Endodermal cell (in vitro differentiated cells): ENCODE measurements at places on chromosomes 12 and 14. TPM values are rescaled to one million over a fixed set of nuclear protein-coding genes. Genes with fewer than 3 reads are reported as not detected.

The NR4A1 gene
- 15.0 to 46.6 TPM (median 18.4 TPM) in 3 replicates for total RNA-seq

The GPRC5D gene
- not detected in 3 replicates for total RNA-seq

The AMHR2 gene
- 13.9 and 17.1 TPM in 2 replicates for total RNA-seq

The ESR2 gene
- 0.08 to 0.66 TPM (median 0.52 TPM) in 3 replicates for total RNA-seq

The SLCO1C1 gene
- total RNA-seq: 0.57 and 2.6 TPM in 2 replicates

The NR1H4 gene
- total RNA-seq: not detected in 2 replicates

The RBM23 gene
- total RNA-seq: 31.4 to 52.0 TPM (median 49.6 TPM) in 3 replicates

The CMTM5 gene
- 0.50 to 1.4 TPM (median 1.2 TPM) in 3 replicates for total RNA-seq

The KRT7 gene
- total RNA-seq: 1.1 and 1.5 TPM in 2 replicates

The SLC39A9 gene
- 53.3 to 59.5 TPM (median 53.8 TPM) in 3 replicates for total RNA-seq

The NCOR2 gene
- 147 to 213 TPM (median 207 TPM) in 3 replicates for total RNA-seq

The SCNN1A gene
- 77.6 and 87.7 TPM in 2 replicates for total RNA-seq

The GPD1 gene
- total RNA-seq: 0.45 and 1.1 TPM in 2 replicates

The FANCM gene
- total RNA-seq: 7.7 to 16.3 TPM (median 15.8 TPM) in 3 replicates

The ALX1 gene
- 0.40 to 4.7 TPM (median 0.69 TPM) in 3 replicates for total RNA-seq

The CLEC4C gene
- total RNA-seq: not detected in 3 replicates

The CLEC1B gene
- not detected in 2 replicates for total RNA-seq

The SERPINA3 gene
- total RNA-seq: 0.27 to 0.59 TPM (median 0.52 TPM) in 3 replicates

The LTBP2 gene
- 2.9 TPM in 2 replicates for total RNA-seq

The LEMD3 gene
- total RNA-seq: 34.4 and 37.3 TPM in 2 replicates

The C12orf50 gene
- 0.35 TPM in 1 of 3 replicates, not detected in the others for total RNA-seq

The LHX5 gene
- not detected in 2 replicates for total RNA-seq

The FAM181A gene
- not detected in 3 replicates for total RNA-seq

The DGLUCY gene
- 28.3 and 33.9 TPM in 2 replicates for total RNA-seq

The MIP gene
- not detected in 2 replicates for total RNA-seq

The RNASE7 gene
- total RNA-seq: not detected in 3 replicates

The SLC10A1 gene
- not detected in 2 replicates for total RNA-seq

The KRT72 gene
- not detected in 2 replicates for total RNA-seq
